ENCODE measurements at places on chromosomes 7 and 10.

DNA sequence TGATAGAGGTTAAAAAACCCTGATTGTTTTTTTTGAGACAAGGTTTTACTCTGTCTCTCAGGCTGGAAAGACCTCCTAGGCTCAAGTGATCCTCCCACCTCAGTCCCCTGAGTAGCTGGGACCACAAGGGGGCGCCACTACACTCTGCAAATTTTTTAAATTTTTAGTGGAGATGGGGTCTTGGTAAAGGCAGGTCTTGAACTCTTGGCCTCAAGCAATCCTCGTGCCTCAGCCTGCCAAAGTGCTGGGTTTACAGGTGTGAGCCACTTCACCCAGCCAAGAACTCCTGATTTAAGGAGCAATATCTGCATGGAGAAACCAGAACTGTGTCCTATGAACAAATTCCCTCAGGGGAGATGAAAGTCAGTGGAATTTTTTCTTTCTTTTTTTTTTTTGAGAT, 7.3 kb upstream of the KLHDC10 start:
- DNase-seq, result peak; percentile 79

GRCh38 chr7:41003611-41003940, 699.3 kb downstream of the INHBA start:
- DNase-seq, result no peak

DNA sequence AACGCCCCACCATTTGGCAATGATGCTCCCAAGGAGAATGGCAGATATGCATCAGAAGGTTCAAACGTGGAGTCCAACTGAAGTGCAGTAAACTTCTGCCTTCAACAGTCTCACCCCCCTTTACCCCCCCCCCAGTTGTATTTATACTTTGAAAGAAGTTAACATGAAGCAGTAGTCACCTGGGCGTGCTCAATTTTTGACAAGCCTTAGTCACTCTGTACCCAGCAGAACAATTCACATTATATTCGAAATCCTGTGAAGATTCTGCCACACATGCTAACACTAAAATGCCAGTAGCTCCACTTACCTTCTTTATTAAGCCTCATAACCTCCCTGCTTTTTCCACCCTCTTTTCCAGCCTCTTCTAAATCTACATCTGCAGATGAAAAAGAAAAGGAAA, 894 bp downstream of the ATXN7L1 start:
- DNase-seq, result no peak

DNA sequence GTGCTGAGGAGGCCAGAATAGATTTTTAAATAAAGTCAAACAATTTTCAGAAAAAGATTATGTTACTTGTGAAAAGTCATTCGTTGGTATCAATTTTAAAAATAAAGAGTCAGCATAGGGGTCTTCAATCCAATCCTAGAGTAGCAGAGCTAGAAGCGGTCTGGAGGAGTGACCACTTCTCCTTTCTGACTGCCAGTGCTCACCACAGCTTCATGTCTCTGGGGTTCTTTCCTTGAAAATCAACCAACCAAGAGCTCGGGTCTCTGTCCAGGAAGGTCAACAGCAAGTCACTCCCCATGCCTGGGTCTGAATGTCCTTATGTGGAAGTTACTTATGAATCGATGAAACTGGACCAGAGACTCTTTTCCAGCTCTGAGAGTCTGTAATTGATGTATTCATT, 14.3 kb downstream of the PTPRN2 start:
- DNase-seq, result peak; percentile 95

- peak; percentile 29 for DNase-seq
Measured at GRCh38 chr10:125878957-125879835, 1.9 kb downstream of the DHX32 start.

- no peak for DNase-seq
Measured at GRCh38 chr7:45574669-45575500, 717 bp downstream of the ADCY1 start.

DNA sequence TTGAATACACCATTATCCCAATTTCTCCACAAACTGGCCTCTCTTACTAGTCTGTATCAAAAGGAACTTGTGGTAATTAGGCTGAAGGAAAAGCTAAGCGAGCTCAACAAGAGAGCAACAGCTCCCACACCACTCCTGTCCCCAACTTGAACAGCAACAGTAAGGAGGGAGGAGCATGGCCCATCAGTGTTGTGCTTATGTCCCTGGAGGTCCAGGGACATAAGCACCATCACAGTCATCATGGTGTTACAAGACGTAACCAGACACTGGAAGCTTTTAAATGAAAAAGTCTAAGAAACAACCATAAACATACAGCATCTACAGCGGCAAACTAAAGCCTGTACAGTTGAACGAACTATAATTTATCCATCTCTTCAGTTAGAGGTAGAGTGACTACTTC, 989 bp downstream of the ERLIN1 start:
- peak; percentile 87 for DNase-seq

GRCh38 chr7:70835658-70836057, 296.3 kb upstream of the GALNT17 start:
- no peak for DNase-seq

DNA sequence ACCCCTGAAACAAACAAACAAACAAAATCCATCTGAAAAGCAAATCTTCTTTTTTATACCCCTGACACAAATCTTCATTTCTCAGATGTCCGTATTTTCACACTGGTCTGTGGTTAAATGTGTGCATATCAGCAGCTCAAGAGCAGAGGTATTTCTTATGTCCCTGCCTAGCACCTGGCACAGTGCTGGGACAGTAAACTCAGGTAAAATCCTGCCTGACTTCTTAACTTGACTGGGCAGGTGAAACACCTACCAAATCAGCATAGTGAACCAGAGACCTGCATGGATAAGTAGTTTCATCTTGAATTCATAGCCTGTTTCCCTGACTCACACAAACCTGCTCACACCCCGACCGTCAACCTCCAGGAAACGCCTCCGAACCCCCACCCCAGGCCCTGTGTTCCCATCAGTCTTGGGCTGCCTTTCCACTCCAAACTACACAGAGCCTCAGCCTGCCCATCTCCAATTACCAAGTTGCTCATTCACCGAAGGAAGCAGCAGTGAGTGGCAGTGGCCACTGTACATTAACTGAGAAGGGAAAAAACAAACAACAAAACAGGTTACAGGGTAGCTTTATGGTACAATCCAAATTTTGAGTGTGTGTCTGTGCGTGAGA, 109.9 kb downstream of the HECTD2 start:
- no peak for DNase-seq

DNA sequence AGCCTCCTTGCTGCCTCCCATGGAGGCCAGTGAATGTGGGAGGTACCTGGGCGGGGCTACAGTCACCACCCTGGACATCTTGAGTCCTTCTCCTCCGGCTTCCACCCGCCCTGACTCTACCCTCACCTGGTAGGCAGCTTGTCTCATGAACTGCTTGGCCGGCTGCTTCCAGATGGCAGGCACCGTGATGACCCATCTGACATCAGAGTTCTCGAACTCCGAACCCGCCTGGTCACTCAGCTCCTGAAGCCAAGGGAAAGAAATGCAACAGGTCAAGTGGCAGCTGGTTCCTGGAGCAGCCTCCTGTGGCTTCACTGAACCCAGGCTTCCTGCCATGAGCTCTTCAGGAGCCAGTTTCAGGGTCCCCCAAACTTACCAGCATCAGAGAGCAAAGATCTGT, 50.1 kb downstream of the HSPA12A start:
- DNase-seq, result no peak

DNA sequence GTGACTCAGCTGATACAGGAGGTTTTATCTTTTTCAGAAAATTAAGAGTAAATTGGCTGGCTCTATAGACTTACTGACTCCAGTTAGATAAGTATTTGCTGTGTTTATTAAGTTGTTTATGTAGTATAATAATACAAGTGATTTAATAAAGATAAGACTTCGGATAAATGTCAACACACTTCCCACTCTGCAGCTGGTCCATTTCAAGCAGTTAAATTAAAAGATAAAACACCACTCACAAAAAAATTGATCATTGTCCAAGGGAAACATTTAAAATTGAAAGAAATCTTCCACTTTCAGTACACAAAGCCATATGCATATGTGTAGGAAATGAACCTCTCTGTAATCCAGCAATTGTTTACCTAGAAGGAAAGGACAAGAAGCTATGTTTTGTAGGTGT, 106.1 kb upstream of the SP8 start:
- no peak for DNase-seq

- no peak for DNase-seq
Measured at GRCh38 chr10:34155812-34156211, 659.3 kb downstream of the PARD3 start.

GRCh38 chr7:5356751-5357119, 66.9 kb downstream of the TNRC18 start:
- no peak for DNase-seq

DNA sequence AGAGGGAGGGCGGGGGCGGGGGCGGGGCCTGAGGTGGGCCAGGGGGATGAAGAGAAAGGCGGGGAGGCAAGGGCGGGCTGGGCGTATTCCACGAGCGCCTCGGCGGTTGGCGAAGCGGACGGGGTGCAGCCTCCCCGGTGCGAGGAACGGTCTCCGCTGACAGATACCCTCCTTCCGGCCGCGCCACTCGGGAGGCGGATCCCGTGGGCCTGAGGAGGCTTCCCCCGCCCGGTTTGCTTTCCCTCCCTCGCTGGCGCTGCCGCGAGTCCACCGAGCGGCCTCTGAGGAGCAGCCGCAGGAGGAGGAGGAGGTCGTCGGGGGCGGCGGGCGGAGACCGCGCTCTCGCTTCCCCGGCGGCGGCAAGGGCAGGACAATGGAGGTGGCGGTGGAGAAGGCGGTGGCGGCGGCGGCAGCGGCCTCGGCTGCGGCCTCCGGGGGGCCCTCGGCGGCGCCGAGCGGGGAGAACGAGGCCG, at the start of gene TRIM24:
Gene TRIM24 (plus strand): TSS at position 84 of the 473 bp plus-strand sequence. CDS start 290 bp downstream, at position 374.
- peak; percentile 99 for DNase-seq
